ENCODE measurements at places on chromosomes 2 and 18.

DNA sequence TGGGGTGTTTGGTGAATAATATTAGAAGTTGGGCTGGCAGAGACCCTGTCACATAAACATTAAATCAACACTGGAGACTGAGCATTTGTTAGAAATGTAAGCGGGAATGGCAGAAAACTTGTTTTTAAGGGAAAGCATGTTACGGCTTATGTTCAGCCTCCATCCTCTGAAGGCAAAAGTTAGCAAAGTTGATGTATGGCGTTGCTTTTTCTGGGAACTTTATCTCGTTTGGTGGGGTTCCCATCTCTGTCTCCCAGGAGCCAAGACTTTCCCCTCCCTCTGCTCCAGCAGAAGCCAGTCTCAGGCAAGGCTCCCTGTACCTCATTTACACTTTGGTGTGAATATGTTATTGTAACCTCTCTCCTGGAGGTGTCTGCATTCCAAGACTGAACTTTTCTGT, 105.1 kb downstream of the MSH2 start:
- no peak for DNase-seq

DNA sequence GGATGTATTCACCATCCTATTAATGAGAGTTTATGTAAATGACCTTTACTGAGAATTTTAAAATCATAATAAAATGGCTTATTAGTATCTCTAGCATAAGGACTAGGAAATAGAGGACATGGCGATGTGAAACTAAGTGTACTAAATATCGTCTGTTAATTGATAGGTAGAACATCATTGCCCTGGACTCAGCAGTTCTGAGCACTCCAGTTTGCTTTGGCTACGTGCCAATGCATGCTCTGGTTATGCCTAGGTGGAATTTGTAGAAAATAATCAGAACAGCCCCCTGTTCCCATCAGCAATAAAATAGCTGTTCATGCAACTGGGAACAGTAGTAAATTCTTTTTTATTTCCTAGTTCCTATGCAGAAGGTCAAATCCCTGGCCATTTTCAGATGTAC, 247.8 kb downstream of the DOK6 start:
- no peak for DNase-seq

DNA sequence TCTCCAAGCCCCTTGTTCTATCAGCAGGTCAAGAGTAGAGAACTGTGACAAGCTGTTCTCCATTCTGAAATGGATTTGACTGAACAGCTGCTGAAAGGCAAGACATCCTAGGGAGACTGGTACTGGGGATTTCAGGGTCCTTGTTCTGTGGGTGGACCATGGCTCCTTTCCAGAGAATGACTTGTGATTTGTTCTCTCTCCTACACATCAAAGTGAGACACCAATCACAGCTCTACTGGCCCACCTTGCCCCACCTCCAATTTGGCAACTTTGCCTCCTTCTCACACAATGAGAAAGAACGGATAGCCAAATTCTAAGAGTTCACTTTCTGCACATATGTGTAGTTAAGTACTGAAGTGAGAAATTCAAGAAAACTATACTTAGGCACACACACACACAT, 67.4 kb downstream of the BCL11A start:
- no peak for DNase-seq

- DNase-seq = no peak
Measured at GRCh38 chr18:2442726-2443275, 128.5 kb downstream of the METTL4 start.

- DNase-seq = no peak
Measured at GRCh38 chr2:227413371-227413770, 25.6 kb upstream of the SCYGR1 start.

DNA sequence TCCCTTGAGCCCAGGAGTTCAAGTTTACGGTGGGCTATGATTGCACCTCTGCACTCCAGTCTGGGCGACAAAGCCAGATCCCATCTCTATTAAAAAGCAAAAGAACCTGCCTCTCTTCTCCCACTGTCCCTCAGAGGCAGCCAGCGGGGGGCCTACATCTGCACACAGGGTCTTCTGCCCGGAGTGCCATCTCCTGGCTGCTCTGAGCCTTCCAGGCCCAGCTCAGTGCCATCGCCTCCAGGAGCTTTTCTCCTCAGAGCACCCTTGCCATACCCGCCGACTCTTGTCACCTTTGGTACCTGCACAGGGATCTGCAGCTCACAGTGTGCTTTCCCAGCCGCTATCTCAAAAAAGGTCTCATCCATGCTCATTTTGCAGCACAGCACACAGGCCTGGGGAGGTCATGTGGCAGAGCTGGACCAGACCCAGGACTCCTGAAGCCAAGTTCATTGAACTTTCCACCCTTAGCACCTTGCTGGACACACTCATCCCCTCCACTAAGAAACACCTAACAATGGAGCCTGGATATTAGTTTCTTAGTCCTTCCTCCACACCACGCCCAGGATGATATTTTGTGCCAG, 186.3 kb downstream of the HAUS1 start:
- DNase-seq = no peak

GRCh38 chr2:212921061-212921460, 230.4 kb downstream of the IKZF2 start:
- no peak for DNase-seq

DNA sequence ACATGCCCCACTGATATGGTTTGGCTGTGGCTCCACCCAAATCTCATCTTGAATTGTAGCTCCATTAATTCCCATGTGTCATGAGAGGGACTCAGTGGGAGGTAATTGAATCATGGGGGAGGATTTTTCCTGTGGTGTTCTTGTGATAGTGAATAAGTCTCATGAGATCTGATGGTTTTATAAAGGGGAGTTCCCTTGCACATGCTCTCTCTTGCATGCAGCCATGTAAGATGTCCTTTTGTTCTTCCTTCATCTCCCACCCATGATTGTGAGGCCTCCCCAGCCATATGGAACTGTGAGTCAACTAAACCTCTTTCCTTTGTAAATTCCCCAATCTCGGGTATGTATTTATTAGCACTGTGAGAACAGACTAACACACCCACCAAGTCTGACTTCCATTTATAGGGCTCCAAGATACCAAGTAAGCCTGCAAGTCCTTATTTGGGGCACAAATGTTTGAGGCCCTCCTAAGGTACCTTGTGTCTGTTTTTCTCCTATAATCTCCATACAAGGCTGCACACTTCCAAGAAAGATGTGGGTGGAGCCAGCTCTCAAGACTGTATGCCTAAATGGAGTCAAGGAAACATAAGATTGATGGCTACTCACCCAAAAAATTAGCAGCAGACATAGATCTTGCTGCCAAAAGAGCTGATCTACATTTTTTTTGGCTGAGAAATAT, 364.7 kb downstream of the TXNL1 start:
- DNase-seq = no peak

- no peak for DNase-seq
Measured at GRCh38 chr2:219289537-219290361, 10.6 kb downstream of the DNAJB2 start.

GRCh38 chr2:204042401-204042800, 105.8 kb downstream of the ICOS start:
- DNase-seq = no peak

GRCh38 chr18:36152781-36153180, 23.1 kb downstream of the ELP2 start:
- DNase-seq = no peak

- no peak for DNase-seq
Measured at GRCh38 chr2:52222128-52222527, 1190.2 kb upstream of the NRXN1 start.

DNA sequence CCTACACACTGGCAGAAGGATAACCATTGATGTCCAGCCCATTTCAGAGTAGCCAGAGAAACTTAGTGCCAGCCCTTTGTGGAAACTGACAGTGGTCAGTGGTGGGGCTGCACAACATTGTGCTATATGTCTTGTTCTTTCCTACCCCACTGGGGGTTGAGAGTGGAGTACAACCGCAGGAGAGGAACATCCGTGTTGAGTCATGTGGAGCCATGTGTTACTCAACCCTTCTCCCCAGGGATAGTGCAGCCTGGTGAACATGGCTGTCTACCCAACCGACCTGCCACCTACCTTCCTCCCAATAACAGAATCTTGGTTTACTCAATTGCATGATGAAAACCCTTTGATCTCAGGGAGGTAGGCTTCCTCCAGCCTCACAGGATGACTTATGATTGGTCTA, 65.3 kb upstream of the MAPK4 start:
- DNase-seq = no peak

GRCh38 chr2:186572705-186573104, 17.2 kb upstream of the ITGAV start:
- no peak for DNase-seq

GRCh38 chr2:223712642-223713041, 110.5 kb upstream of the SCG2 start:
- no peak for DNase-seq

DNA sequence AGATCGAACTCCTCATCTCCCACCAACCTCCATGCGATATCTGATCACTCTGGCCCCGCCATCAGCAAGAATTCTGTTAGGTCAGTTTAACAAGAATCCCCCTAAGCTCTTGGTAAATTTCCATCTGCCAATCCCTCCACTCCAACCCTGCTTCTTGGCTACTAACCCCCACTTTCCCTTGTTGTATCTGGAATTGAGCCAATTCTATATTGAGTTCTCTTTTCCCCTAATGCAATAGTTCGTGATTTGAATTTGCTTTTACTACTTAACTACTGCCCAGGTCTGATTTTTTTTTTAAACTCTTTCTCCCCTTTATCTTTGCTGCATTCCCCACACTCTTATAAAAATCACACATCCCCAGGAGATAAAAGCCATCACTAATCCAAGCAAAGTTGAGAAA, 159.3 kb upstream of the STK17B start:
- peak; percentile 17 for DNase-seq

DNA sequence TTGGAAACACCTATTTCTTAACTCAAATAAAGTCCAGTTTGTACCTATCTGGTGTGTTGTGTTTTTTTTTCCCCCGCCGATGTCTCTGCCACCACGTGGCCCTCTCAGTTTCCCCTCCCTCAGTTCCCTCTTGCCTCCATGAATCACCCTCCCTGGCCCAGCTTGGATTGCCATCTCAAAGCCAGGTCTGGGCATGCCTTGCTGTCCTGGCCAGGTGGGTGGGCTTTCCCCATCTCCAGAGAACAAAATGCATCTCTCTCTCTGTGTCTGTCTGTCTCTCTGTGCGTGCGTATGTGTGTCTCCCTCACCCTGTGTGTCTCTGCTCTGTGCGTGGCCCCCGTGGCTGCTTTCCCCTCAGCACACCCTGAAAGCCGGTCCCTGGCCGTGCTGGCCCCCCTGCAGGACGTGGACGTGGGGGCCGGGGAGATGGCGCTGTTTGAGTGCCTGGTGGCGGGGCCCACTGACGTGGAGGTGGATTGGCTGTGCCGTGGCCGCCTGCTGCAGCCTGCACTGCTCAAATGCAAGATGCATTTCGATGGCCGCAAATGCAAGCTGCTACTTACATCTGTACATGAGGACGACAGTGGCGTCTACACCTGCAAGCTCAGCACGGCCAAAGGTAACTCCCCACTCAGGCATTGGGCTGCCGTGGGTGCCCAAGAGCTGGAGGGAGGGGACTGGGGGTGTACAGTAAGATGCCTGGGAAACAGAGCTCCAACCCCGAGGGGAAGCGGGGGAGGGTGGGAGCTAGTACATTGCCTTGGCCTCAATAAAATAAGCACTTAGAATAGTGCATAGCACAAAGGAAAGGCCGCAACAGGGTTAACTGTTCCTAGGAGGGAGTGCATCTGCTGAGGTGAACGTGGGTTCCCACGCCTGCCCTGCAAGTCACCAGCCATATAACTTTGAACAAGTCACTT, 31.6 kb upstream of the GMPPA start:
- no peak for DNase-seq

GRCh38 chr2:187581125-187581896, 27.1 kb upstream of the TFPI start:
- no peak for DNase-seq

GRCh38 chr2:178441426-178441825, 9.5 kb downstream of the PRKRA start:
- DNase-seq = no peak

DNA sequence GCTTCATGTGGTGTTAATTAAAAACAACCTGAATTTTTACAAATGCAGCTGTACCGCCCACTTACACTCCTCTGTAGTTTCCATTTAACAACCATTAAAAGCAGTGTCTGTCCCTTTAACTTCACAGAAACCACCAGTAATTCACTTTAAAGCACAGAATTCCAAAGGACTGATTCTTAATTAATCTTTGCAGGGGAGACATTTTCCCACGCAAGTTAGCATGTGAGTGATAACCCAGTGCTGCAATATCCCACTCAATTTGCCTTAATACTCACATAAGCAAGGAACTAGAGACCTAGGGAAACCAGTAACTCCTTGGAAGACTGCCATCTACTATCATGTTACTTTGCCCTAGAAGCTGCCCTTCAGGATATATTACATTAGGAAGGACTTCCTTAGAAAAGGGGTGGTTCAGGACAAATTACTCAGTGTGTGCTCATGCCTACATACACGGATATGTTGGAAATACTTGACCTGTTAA, 102.3 kb downstream of the OSR1 start:
- DNase-seq = no peak

GRCh38 chr2:217568289-217568971, 434.4 kb downstream of the TNS1 start:
- DNase-seq = no peak

GRCh38 chr2:33673937-33674336, 74.8 kb upstream of the FAM98A start:
- DNase-seq = no peak

GRCh38 chr2:29212009-29212408, 96.8 kb downstream of the CLIP4 start:
- no peak for DNase-seq
